ENCODE measurements at places on chromosomes 13 and 19.
A peak's percentile ranks its signal among the peaks of the same experiment; 100 is the strongest.

GRCh38 chr13:101447852-101448251 lies 4.6 kb upstream of the ITGBL1 start:
- no peaks in the 10 kb centered on the region for H3K4me1 ChIP-seq
- H3K27me3 ChIP-seq: no peaks in the 10 kb centered on the region
- H3K36me3 ChIP-seq: no peaks in the 10 kb centered on the region
- no peak overlapping the region for H3K4me3 ChIP-seq
- H3K27ac ChIP-seq: no peak overlapping the region
- DNase-seq: no peak

DNA sequence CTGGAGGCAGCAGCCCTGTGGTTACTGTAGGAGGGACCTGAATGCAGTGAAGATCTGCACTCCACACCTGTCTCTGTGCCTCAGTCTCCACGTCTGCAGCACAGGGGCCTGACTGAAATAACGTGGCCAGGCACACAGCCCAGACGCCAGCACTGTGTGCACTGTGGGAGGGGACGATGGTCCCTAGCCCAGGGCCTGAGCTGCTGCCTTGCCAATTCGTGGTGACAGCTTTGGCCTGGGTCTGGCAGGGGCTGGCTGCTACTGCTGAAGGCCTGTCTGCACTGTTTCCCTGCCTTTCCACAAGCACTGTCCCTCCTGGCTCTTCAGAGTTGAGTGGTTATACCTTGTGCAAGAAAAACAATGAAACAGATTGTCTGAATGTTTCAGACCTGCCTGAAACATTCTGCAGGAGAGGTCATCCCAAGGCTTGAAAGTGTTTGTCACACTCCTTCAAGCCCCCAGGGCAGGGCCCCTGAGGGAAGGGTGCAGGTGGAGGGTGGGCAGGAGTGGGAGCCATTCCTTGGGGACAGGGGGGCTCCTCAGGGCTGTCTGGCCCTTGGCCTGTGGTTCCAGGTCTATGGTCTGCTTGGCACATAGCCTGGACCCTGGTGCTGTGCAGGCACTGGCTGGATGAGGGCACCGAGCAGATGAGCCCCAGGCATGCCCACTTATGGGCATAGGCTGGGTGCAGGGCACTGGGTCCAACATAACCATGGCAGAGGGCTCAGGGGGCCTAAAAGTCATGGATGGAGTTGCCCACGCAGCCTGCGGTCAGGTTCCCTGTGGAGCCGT lies 38.7 kb upstream of the LDLR start:
- H3K4me3 ChIP-seq: peak overlapping the region; percentile 15
- H3K27ac ChIP-seq: no peak overlapping the region
- no peaks in the 10 kb centered on the region for H3K27me3 ChIP-seq
- no peaks in the 10 kb centered on the region for H3K4me1 ChIP-seq

- H3K36me3 ChIP-seq: peaks cover 13% of the 10 kb centered on the region
- no peaks in the 10 kb centered on the region for H3K27me3 ChIP-seq
- no peak overlapping the region for H3K4me3 ChIP-seq
- H3K27ac ChIP-seq: no peak overlapping the region
- H3K4me1 ChIP-seq: no peaks in the 10 kb centered on the region
Observed at GRCh38 chr13:48446464-48446863, 33.6 kb upstream of the LPAR6 start.

GRCh38 chr13:36395280-36395679 lies 37.0 kb upstream of the CCNA1 start:
- no peaks in the 10 kb centered on the region for H3K27me3 ChIP-seq
- DNase-seq: no peak
- no peak overlapping the region for H3K4me3 ChIP-seq
- no peaks in the 10 kb centered on the region for H3K36me3 ChIP-seq
- no peaks in the 10 kb centered on the region for H3K4me1 ChIP-seq
- no peak overlapping the region for H3K27ac ChIP-seq

- no peak for DNase-seq
- H3K27ac ChIP-seq: no peak overlapping the region
- H3K4me3 ChIP-seq: no peak overlapping the region
- peaks cover 5% of the 10 kb centered on the region for H3K36me3 ChIP-seq
- no peaks in the 10 kb centered on the region for H3K27me3 ChIP-seq
Observed at GRCh38 chr13:60152904-60153303, 10.8 kb downstream of the DIAPH3 start.

DNA sequence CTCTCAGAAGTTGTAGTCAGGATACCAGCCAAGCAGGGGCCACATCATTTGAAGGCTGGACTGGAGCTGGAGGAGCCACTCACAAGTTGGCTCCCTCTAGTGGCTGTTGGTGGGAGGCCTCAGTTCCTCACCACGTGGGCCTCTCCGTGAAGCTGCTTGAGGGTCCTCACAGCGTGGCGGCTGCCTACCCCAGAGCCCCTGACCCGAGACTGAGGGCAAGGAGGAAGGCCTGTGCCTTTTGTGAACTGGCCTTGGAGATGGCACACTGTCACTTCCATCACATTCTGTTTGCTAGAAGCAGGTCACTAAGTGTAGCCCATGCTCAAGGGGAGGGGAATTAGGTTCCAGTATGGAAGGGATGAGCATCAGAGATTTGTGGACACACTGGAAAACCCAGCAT lies 14.6 kb downstream of the GNA11 start:
- no peaks in the 10 kb centered on the region for H3K27me3 ChIP-seq
- peak overlapping the region; percentile 74 for H3K27ac ChIP-seq
- peaks cover 15% of the 10 kb centered on the region for H3K4me1 ChIP-seq
- no peak overlapping the region for H3K4me3 ChIP-seq
- no peaks in the 10 kb centered on the region for H3K36me3 ChIP-seq
- DNase-seq: peak; percentile 65

DNA sequence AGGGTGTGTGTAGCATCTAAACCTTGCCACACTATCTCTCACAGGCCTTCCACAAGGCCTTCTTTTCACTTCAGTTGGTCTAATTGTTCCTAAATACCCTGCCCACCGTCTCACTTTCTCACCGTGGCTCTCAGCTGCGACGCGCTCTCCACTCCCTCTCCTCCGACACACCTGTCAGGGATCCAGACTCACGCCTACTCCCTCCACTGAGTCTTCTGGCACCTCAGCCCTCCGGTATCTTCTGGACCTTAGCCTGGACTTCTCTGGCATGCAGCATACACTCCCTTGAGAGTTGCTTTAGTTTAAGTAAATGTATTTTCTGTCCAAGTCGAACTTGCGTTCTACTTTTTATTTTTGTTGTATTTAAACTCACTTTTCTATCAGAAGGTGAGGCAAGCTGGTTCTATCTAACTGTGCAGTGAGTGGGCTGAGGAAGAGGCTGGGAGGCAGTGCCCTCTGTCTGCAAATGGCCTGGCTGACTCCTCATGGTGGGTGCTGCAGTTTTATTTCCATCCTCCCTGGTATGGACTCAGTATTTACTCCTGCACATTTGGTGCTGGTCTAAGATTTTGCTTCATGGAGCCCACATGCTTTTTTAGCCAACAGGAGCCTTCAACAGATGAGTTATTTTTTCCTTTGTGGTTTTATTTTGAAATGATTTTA lies 28.5 kb upstream of the ARGLU1 start:
- H3K27ac ChIP-seq: peak overlapping the region; percentile 13
- peaks cover 13% of the 10 kb centered on the region for H3K4me1 ChIP-seq
- no peaks in the 10 kb centered on the region for H3K27me3 ChIP-seq
- no peak for DNase-seq

DNA sequence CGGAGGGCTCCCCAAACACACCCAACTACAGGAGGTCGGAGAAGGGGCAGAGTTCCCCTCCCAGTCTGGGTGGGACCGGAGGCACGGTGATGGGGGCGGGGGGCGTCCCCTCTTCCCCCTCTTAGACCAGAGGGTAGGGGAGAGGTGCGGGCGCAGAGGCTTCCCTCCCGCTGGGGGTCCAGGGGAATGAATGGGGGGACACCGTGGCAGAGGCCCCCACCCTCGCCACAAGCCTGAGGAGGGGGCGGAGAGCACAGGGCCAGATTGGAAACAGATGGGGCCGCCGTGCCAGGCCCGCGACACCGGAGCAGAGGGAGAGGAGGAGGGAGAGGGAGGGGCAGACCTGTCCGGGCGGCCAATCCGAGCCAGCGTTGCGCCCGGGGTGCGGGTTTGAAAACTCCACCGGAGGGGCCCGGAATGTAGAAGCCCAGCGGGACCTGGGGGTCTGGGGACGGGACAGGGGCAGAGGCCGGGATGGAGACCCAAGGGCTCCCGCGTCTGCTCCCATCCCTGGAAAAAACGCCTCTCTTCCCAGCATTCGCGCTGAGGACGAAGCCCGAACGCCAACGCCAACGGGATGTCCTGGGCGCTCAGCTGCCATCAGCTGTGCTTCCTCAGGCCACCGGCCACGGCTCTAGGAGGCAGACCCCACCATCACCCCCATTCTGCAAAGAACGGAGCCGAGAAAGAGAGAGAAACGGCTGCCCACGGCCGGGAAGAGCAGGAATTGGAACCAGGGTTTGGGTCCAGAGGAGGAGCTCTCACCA lies 46.8 kb downstream of the PTPRS start:
- DNase-seq: peak; percentile 61
- H3K27me3 ChIP-seq: no peaks in the 10 kb centered on the region
- H3K4me1 ChIP-seq: peaks cover 35% of the 10 kb centered on the region
- no peak overlapping the region for H3K27ac ChIP-seq
- H3K36me3 ChIP-seq: no peaks in the 10 kb centered on the region

GRCh38 chr13:95570016-95570415 lies 17.5 kb downstream of the CLDN10 start:
- H3K27me3 ChIP-seq: no peaks in the 10 kb centered on the region
- peaks cover 10% of the 10 kb centered on the region for H3K36me3 ChIP-seq
- peak overlapping the region; percentile 3 for H3K27ac ChIP-seq

DNA sequence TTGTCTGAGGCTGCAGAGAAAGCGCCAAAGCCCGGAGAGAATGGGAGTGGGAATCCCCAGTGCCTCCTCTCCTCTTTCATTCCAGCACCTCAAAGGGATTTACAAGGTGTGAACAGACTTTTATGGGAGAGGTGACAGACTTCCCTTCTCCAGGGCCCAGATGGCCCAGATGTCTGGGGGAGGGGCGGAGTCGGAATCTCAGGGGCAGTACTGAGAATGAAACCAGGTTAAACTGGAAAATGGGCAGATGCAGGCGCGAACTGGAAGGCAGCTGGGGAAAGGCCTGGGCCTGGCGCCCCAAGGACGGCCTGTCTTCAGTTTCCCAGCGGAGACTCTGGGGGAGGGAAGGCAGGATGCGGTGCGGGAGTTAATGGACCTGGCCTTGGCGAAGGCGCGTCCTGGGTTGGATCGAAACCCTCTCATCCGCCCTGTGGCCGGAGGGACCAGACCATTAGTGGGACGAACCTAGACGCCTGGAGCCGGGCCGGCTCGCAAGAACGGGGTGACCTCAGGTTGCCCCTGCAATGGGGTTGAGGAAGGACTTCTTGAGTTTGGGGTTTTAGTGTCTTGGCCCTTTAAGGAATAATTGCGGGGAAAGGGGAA lies 592 bp upstream of the TRIP10 start:
- H3K27ac ChIP-seq: peak overlapping the region; percentile 95
- peaks cover 5% of the 10 kb centered on the region for H3K27me3 ChIP-seq
- peaks cover 57% of the 10 kb centered on the region for H3K4me1 ChIP-seq
- DNase-seq: no peak

- DNase-seq: no peak
- no peak overlapping the region for H3K4me3 ChIP-seq
- no peak overlapping the region for H3K27ac ChIP-seq
- H3K4me1 ChIP-seq: peaks cover 29% of the 10 kb centered on the region
- H3K36me3 ChIP-seq: peaks cover 24% of the 10 kb centered on the region
Observed at GRCh38 chr13:46097015-46097414, 7.8 kb downstream of the CPB2 start.

DNA sequence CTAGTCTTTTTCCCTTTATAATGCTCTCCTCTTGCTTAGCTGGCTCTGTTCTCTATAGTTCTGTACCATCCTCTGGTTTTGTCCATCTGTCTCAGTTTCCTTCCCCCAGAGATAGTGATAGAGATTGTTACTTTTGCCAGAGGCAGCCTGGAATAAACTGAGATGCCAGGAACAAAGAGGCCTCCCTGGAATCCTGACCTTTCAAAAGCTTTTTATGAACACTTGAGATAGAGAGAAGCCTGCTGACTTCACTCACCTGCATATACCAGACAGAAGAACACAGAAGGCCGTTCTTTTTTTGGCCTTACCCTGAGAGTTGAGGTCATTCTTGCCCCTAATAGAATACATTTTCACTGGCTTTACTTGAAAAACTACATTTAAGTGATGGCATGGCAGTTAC lies 150.2 kb downstream of the LHFPL6 start:
- no peaks in the 10 kb centered on the region for H3K36me3 ChIP-seq
- H3K4me1 ChIP-seq: peaks cover 34% of the 10 kb centered on the region
- no peaks in the 10 kb centered on the region for H3K27me3 ChIP-seq
- H3K4me3 ChIP-seq: no peak overlapping the region
- peak overlapping the region; percentile 30 for H3K27ac ChIP-seq

- no peaks in the 10 kb centered on the region for H3K27me3 ChIP-seq
- no peak for DNase-seq
- H3K4me3 ChIP-seq: no peak overlapping the region
- H3K27ac ChIP-seq: no peak overlapping the region
- peaks cover 11% of the 10 kb centered on the region for H3K4me1 ChIP-seq
Observed at GRCh38 chr13:91046715-91047327, 300.7 kb upstream of the MIR17HG start.

DNA sequence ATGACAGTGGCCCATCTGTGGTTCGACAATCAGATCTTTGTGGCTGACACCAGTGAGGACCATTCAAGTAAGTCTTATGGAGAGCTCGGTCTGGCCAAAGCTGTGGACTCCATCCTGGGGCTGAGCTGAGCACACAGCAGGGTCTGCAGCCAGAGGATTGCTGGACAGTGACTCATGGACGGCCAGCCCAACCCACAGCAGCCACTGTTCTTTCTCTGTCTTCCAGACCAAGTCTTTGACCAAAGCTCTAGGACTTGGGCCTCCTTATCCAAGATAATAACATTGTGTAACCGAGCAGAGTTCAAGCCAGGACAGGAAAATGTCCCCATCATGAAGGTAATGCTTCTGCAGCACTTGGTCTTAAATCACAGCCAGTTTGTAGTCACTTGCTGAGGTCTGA lies 12.4 kb downstream of the ATP12A start:
- H3K4me1 ChIP-seq: no peaks in the 10 kb centered on the region
- no peak for DNase-seq
- H3K27me3 ChIP-seq: peaks cover 23% of the 10 kb centered on the region
- no peak overlapping the region for H3K4me3 ChIP-seq
- no peaks in the 10 kb centered on the region for H3K36me3 ChIP-seq

DNA sequence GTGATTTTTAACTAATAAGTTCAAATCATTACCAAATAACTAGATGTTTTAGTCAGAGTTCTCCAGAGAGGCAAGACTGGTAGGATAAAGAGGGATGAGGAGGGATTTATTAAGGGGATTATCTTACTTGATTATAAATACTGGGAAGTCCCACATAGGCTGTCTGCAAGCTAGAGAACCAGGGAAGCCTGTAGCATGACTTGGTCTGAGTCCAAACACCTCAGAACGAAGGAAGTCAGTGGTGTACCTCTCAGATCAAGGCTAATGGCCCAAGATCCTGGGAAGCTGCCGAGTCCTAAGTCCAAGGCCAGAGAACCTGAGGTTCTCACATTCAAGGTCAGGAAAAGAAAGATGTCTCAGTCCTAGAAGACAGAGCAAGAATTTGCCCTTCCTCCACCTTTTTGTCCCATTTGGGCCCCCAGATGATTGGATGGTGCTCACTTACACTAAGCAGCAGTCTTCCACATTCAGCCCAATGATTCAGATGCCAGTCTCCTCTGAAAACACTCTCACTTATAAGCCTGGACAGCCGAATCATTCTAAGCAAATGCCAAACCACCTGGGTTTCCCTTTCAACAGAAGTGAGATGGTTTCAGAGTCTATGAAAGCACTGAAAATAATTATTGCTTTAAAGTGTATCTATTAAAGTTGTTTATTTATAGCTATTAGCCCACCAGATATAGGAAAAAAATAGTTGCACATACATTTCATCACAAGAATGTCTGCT lies 1599.2 kb downstream of the OLFM4 start:
- no peak for DNase-seq
- no peak overlapping the region for H3K27ac ChIP-seq
- no peaks in the 10 kb centered on the region for H3K27me3 ChIP-seq
- no peak overlapping the region for H3K4me3 ChIP-seq

Measured in neural crest cell (in vitro differentiated cells).